ENCODE measurements at places on chromosomes 2 and 18.

GRCh38 chr18:58183226-58183625, 139.2 kb downstream of the NEDD4L start:
- DNase-seq: no peak

DNA sequence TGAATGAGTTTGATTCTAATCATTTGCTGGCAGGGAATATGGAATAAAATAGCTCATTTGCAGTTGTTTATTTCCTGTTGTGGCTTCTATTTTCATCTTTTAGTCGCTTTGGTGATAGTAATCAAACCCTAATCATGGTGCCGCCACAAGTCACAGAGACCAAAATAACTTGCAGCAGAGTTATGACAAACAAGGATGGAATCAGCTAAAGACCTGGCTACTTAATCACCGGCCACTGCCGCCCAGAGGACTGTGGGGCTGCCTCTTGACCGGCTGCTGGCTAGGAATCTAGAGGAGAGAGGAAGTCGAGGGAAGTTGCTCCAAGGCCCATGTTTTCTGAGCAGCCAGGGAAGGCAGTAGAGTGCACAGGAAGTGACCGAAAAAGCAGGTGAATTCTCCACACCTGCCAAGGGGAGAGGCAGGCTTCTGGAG, 5.1 kb upstream of the SMAD7 start:
- DNase-seq: no peak

DNA sequence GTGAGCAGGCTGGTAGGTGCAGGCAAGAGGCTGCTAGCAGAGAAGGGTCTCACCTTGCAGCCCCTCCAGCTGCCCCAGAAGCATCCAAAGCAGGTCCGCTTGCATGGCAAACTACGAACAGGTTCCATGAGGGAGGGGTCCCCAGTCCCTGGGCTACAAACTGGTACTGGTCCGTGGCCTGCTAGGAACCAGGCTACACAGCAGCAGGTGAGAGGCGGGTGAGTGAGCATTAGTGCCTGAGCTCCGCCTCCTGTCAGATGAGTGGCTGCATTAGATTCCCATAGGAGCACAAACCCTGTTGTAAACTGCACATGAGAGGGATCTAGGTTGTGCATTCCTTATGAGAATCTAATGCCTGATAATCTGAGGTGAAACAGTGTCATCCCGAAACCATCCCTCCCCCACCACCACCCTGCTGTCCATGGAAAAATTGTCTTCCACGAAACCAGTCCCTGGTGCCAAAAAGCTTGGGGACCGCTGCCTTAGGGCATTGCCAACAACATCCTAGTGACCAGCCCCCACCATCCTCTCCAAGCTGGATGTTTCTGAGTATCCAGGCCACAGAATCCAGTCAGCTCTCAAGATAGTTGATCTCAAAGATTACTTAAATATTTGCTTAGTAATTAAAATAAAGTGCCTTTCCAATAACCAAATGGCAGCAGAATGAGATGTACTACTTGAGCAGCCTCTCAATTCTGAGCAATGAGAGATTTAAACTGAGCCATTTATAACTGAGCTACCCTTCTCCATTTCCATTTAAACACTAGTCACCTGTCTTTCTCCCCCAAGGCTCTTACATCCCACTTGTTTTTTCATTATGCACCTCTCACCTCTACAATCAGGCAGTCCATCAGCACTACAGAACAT, 32.4 kb downstream of the LRP2 start:
- DNase-seq: no peak

- no peak for DNase-seq
Observed at GRCh38 chr2:159807183-159808031, 9.4 kb upstream of the CD302 start.

DNA sequence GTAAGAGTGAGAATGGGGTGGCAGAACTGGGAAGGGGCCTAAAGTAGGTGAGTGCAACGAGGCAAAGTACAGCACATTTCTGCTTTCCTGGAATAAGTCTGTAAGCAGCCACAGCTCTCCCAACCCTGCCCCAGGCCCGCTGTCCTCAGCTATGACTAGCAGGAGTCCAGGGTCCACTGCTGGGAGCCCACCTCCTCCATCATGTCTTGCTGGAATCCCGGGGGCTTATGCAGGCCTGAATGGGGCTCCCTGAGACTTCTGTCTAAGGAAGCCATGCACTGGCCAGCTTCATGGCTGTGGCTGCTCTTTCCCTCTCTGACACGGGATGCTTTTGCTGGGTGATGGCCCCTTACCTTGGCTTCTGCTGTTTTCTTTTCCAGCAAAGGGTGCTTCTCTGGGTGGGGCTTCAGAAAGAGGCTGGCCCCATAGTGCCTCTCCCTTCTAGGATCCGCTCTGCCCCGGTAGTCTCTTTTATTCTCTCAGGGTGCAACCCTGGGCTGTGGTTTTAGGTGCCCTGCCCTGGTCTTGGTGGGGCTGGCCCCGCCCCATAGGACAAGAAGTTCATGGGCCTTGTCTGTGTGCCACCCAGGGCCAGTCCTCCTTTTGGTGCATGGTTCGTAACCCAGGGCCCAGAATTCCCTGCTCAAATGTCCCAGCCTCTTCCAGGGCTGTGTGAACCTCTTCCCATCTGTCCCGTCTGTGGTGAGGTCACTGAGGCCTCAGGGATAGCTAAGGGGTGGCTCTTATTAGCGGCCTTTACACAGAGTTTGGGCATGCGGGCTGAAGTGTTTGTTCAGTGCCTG, 33.8 kb upstream of the POLE4 start:
- DNase-seq: no peak

- DNase-seq: no peak
Observed at GRCh38 chr2:71801969-71802368, 345.7 kb downstream of the CYP26B1 start.

- DNase-seq: no peak
Observed at GRCh38 chr2:71045865-71046548, 22.4 kb upstream of the NAGK start.

DNA sequence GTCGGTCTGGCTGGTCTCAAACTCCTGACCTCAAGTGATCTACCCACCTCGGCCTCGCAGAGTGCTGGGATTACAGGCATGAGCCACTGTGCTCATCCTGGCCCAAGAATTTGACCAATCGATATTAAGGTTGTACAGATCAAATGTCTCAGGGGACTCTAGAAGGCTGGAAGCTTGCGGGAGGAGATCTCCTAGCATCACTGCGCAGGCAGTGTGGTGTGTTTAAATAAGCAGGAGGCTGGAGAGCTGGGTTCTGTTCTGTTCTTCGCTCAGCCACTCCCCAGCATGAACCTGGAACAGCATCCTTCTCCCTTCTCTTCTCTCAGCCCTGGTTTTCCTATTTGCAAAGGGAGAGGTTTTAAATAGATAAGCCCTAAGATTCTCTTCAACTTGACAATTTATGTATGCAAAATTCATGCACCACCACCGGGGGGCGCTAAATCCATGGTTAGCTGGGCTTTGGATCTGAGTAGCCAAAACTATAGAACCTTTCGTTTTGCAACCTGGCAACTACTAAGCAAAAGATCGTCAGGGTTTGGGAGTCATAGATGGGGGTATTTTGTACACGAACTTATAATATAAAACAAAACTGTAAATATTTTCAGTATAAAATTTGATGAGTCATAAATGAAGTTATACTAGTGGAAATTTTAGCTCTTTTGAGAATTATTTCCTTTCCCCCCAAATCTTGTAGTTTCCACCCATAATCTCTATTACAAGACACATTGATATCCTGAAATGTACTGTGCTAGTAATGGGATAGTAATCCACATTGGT, 60.6 kb downstream of the SLC16A14 start:
- peak; percentile 83 for DNase-seq

DNA sequence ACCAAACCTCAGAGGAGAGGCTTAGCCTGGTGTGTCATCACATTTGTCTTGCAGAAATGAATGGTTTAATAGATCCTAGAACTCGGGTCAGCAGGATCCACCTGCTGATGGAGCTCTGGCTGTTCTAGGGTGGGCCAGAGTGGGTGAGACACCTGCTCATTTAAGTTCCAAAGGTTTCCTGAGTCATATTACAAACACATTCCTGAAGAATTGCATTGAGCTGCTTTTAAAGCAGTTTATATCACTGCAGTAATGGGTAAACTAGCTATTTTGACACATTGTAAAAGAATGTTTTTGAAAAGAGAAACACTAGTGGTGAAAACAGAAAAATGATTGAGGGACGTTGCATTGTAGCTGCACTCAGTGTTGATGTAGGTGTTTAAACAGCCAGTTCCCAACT, 175.3 kb upstream of the TCF4 start:
- DNase-seq: no peak

- no peak for DNase-seq
Observed at GRCh38 chr18:46672062-46672970, 15.3 kb upstream of the LOXHD1 start.

- DNase-seq: no peak
Observed at GRCh38 chr18:66646609-66647008, 42.7 kb upstream of the CDH19 start.

DNA sequence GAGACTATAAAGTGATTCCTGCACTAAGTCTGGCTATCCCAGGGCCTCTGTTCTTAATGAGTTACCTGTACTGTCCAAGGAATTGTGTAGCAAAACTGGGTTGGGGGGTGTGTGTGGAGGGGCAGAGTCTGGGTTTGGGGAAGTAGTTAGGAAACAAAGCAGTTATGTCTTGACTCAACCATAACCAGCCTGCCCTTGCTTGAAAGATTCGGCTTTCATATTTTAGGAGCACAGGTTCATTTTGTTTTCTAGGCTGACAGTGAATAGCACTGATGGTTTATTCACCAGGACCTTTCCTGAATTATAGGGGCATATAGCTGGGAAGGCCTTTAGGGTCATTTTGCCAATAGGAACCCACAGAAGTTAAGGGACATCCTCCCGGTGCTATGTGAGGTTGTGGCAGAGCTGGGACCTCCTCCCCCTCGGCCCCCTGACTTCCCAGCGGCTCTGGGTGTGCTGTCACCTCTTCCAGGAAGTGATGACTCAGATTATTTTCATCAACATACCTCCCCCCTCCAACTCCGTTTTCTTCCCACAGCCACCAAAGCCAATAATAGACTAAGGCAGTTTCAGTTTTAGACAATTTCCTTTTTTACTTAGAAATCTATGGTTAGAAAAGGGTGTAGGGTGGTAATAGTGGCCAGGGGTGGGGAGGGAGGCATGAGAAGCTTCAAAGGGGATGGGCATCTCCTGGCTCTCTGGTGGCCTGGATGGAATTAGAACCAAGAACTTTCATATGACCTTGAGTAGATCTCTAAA, 44.8 kb downstream of the SETBP1 start:
- DNase-seq: no peak

- no peak for DNase-seq
Observed at GRCh38 chr2:121650315-121650930, 1.2 kb upstream of the CLASP1 start.

DNA sequence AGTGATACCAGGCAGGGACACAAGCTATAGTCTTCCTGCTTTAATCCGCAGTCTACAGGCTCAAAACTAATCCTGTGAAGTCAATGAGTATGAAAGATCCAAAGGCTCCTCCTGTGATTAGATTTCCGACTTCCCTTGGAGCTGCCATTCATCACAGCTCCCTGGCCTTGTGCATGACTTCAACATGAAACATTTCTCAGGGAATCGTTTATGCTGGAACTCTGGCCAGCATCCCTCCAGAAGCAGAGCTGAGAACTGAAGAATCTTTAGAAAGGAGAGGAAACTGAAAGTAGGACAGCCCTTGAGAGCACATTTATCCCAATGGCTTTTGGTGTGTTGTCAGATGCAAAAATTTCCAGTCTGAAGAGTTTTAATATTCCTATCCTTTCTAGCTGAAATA, 84.3 kb upstream of the SESTD1 start:
- no peak for DNase-seq

DNA sequence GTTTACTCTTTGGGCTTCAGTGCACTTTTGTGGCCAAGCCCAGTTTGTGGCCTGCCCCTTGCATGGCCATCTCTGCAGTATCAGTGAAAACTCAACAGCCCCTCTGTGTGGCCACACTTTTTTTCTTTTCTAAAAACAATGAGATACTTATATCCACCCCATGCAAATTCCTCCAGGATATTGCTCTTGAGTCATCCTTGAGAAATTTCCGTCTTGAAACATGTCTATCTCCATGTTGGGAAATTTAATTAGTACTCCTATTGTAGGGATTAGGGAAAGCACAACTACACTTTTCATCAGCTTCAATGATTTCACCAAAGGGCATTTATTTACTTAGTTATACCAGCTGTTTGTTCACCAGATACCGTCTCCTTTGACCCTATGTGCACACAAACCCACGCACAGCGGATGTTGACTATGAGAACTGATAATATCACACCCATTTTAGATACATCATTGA, 993.1 kb downstream of the TSN start:
- no peak for DNase-seq

GRCh38 chr2:3624059-3624794, 29.3 kb downstream of the COLEC11 start:
- no peak for DNase-seq

DNA sequence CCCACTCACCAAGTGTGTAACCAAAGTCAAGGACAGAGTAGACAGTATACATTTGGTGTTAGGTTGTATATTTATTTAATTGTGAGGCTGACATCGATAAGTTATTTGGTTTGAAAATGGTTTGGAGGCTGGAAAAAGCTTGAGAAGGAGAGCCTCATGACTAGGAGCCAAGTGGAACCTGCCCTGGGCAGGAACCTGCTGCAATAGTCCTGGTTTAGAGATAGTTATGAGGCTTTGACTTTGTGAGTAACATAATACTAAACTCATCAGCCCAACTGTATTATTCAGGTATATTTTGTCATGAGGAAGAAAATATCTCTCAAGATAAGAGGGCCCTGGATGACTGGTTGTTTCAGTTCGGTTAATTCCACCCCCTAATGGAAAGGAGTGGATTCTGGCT, 234.3 kb upstream of the CYRIA start:
- no peak for DNase-seq

DNA sequence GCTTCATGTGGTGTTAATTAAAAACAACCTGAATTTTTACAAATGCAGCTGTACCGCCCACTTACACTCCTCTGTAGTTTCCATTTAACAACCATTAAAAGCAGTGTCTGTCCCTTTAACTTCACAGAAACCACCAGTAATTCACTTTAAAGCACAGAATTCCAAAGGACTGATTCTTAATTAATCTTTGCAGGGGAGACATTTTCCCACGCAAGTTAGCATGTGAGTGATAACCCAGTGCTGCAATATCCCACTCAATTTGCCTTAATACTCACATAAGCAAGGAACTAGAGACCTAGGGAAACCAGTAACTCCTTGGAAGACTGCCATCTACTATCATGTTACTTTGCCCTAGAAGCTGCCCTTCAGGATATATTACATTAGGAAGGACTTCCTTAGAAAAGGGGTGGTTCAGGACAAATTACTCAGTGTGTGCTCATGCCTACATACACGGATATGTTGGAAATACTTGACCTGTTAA, 102.3 kb downstream of the OSR1 start:
- DNase-seq: no peak
